ENCODE measurements at places on chromosomes 16 and 17. TPM values are rescaled to one million over a fixed set of nuclear protein-coding genes. Genes with fewer than 3 reads are reported as not detected.

DNA sequence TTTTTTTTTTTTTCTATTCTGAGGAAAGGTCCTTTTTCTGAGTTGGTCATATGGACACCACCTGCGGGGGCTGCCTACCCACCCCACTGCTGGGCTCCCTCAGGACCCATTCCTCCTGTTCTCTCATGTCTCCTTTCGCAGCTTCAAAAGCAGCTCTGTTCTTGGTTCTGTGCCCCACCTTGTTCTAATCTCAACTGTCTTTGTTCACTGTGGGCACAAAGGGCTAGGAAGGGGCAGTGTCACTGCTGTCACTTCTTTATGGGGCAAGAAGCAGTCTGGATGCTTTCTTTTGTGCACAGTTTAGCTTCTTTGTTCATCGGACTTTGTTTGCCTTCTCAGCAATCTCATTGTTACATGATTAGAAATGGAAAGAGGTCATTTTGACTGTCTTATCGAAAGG lies 7.1 kb downstream of the GOSR2 start:
- DNase-seq = no peak

- no peak for DNase-seq
These were observed 622 bp downstream of the CUEDC1 start for GRCh38 chr17:57954397-57955182.

DNA sequence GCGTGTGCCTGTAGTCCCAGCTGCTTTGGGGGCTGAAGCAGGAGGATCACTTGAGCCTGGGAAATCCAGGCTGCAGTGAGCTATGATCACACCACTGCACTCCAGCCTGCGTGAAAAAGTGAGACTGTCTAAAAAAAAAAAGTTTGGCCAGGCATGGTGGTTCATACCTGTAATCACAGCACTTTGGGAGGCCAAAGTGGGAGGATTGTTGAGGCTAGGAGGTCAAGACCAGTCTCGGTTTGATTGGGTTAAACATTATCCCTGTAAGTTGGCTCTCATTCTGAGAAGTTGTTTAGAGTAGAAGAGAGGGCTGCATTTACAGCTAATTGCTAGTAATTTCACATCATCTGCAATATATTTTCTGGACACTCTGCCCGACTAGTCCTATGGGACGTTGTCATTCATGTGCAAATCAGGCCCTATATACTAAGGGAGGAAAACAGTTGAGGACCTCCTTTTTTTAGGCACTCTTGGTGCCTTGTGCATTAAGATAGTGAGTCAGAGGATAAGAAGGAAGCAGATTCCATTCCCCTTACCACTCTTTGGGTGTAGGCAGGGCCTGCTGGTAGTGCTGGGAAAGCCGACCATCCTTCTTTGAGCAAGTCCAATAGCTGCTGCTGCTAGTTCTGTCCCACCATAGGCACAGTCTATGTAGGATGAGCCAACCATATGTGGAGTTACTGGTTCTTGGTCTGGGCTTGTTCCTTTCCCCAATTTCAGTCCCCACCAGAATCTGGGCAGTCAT lies 18.7 kb downstream of the HMOX2 start:
- no peak for DNase-seq

DNA sequence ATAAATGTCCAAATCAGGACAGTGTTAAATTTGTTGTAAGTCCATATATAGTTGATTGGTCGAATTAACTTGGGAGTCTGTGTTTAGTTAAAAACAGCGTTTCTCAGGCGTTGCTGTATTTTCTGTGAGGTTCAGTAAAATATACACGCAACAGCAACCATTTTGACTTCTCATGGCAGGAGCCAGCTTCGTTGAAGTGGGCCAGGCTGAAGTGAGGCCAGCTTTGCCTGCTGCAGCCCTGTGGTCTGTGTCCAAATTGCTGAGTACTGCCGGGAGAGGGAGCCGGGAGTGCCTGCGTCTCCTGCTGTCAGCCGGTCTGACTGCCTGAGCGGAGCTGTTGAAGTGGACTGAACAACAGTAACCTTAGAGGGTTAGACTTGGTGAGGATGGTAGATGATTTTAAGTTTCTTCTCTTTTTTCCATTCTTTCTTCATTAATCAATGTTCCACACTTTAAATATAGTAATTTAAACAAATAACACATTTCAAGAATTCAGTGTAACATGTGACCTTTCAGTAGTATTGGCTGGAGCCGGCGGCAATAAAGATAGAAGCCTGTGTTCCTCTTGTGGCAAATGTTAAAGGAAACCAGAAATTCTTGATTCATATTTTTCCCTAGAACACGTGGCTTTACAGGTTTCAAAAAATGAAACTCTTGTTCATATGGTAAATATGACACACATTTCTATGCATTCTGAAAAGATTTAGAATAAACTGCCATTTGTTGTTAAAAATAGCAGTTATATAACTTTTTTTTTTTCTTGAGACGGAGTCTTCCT lies 37.0 kb upstream of the ZNF750 start:
- no peak for DNase-seq

DNA sequence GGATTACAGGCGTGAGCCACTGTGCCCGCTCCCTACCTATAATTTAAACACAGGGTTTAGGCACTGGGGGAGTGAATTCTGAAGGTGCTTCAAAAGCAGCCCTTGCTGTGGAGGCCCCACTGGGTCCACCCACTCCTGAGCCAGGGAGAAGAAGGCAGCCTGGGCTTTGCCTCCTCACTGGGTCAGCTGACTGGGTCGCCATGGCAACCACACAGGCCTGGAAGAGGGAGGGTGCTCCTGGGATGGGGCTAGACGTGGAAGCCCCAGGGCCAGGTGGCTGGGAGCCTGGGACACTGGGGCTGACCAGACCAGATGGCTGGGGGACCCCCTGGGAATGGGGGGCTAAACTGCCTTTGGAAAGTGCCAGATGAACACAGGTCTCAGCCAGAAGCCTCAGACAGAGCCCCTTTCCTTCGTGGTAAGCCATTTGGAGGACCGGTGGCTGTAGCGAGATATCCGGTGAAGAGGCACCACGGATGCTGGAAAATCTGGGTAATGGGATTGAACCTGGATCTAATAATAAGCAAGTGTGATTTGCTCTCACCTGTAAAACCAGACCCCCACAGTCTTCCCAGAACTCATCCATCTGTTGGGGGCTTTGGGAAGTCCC lies 32.9 kb downstream of the TRARG1 start:
- no peak for DNase-seq

DNA sequence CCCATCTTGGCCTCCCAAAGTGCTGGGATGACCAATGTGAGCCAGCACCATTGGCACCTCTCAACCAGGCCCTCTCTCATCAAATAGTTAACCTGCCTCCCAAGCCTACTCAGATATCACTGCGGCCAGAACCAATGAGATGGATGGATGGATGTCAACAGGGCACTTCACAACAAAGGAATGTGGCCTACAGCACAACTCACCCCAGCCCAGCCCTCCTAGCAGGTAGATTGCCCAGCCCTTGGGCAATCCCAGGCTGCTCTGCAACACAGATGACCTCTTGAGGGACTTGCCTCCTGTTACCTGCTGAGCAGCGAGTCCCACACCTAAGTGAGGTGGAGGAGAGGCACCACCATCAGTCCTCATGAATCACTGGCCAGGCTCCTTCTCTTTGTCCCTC lies 22.6 kb upstream of the KIFC3 start:
- no peak for DNase-seq

DNA sequence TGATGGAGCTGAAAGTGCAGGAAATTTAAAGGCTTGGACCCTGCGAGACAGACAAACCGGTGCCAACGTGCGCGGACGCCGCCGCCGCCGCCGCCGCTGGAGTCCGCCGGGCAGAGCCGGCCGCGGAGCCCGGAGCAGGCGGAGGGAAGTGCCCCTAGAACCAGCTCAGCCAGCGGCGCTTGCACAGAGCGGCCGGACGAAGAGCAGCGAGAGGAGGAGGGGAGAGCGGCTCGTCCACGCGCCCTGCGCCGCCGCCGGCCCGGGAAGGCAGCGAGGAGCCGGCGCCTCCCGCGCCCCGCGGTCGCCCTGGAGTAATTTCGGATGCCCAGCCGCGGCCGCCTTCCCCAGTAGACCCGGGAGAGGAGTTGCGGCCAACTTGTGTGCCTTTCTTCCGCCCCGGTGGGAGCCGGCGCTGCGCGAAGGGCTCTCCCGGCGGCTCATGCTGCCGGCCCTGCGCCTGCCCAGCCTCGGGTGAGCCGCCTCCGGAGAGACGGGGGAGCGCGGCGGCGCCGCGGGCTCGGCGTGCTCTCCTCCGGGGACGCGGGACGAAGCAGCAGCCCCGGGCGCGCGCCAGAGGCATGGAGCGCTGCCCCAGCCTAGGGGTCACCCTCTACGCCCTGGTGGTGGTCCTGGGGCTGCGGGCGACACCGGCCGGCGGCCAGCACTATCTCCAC lies at the start of gene NOG:
Gene NOG (plus strand): TSS at position 54 of the 674 bp plus-strand sequence. CDS start 525 bp downstream, at position 579.
- no peak for DNase-seq

The MVP gene
- 21.0 TPM for polyA plus RNA-seq

The CES5A gene
- polyA plus RNA-seq = 0.37 TPM

GRCh38 chr17:9169116-9169515 lies 147.8 kb downstream of the NTN1 start:
- no peak for DNase-seq

- no peak for DNase-seq
These were observed 27.6 kb upstream of the VAT1L start for GRCh38 chr16:77760800-77761199.

The TP53TG3B gene
- not detected for polyA plus RNA-seq

GRCh38 chr16:69084289-69084688 lies 21.2 kb upstream of the HAS3 start:
- DNase-seq = no peak

GRCh38 chr16:81409016-81409556 lies 35.5 kb upstream of the CMIP start:
- no peak for DNase-seq

DNA sequence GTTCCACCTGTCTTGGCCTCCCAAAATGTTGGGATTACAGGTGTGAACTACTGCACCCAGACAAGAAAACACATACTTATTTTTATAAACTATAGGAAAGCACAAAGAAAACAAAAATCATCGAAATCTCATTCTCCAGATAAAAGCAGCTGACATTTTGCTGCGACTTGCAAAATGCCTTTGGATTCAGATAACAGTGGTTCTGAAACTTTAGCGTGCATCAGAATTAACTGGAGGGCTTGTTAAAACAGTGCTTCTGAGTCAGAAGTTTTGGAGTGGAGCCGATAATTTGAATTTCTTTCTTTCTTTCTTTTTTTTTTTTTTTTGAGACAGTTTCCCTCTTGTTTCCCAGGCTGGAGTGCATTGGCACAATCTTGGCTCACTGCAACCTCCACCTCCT lies 17.7 kb upstream of the GJD3 start:
- no peak for DNase-seq

- no peak for DNase-seq
These were observed 4.4 kb downstream of the CRLF3 start for GRCh38 chr17:30819971-30820705.

- no peak for DNase-seq
These were observed 264.6 kb downstream of the HS3ST3A1 start for GRCh38 chr17:13337151-13337550.

DNA sequence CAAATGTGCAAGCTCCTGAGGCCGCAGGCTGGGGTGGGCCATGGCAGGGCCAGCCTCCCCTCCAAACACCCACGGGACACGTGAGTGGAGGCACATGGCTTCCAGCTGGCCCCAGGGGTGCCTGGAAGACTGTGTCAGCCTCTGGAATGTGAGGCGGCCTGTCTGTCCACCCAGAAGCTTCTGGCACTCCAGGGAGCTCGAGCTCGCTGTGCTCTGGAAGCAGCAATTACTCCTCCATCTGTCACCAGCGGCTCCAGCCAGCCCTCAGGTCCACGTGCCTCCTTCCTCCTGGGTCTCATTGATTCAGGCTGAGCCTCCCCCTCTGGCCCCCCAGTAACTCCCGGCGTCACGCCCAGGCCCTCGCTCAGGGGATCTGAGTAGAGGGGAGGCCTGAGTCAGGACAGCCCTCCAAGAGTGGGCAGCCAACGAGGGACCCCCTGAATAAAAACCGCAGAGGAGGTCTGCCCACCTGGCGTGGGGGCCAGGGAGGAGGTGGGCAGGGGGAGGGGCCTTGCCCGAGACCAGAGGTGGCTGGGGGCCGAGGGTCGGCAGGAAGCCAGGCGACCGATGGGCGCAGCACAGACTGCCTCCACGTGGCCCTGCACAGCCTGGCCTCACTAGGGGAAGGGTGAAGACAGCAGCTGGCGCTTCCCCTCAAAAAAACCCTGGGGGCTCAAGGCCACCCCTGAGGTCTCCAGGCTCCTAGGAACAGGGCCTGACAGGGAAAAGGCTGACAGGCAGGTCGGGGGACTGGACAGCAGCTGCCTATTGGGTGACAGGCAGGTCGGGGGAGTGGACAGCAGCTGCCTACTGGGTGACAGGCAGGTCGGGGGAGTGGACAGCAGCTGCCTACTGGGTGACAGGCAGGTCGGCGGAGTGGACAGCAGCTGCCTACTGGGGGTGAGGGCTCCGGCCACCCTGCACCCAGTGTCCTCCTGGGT lies 11.9 kb downstream of the PIEZO1 start:
- no peak for DNase-seq

DNA sequence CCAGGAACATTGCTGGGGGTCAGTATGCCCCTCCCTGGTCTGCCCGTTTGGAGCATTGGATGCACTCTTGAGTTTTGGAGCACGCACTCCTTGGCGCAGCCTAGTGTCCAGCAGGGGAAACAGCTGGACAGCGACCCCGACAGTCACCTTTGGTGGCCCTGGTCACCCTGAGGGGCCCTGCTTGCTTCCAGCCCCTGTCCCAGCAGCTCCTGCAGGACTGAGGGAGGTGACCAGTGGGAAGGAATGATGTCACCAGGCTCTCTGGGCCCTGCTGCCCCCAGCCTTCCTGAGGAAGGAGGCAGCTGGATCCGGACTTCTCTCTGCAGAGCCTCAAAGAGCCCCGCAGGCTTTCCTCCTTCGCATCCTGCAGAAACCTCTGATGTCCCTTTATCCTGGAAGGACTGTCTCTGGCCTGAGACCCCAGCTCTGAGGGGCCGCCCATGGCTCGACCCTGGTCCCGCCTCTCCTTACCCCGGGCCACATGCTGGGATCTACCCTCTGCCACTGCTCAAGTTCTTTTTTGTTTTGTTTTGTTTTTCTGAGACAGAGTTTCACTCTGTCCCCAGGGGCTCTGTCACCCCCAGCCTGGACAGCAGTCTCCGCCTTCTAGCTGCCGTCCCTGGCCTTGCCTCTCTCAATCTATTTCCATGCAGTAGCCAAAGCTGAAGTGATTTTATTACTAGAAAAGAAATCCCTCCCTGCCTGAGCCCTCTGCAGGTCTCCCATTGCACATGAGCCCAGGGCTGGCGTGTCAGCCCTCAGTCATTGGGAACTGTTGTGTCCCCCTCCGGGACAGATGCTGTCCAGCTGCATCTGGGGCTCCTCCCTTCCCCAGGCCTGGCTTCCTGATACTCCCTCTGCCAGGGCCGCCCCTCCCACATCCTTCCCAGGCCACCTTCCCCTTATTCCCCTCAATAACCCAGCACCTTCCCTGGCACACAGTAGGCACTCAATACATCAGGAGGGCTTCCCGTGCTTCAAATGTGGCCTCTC lies 11.6 kb downstream of the ZSCAN10 start:
- DNase-seq = no peak

The RMI2 gene
- 26.1 TPM for polyA plus RNA-seq

All from right renal pelvis (tissue), 4 donors.